Activated naive CD4-positive, alpha-beta T cell (primary cell): ENCODE measurements at places on chromosomes 12 and 14.

DNA sequence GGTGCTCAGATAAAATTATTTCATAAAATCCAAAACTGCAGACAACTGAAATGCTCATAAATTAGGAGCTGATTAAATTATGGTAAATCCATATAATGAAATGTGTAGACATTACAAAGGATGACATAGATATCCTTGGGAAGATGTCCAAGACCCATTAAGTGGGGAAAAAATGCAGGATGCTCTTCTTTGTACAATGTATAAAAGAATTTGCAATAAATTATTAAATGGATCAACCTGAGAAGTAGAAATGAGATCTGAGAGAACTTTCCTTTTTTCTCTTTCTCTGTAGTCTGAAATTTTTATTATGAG, 336.4 kb upstream of the E2F7 start:
- DNase-seq, result no peak

GRCh38 chr12:112304436-112304835, 77.8 kb downstream of the HECTD4 start:
- no peak for DNase-seq

- DNase-seq, result no peak
These were observed 37.3 kb downstream of the BAZ1A start for GRCh38 chr14:34837801-34838322.

- no peak for DNase-seq
These were observed 126.0 kb downstream of the NTF3 start for GRCh38 chr12:5557906-5558305.

DNA sequence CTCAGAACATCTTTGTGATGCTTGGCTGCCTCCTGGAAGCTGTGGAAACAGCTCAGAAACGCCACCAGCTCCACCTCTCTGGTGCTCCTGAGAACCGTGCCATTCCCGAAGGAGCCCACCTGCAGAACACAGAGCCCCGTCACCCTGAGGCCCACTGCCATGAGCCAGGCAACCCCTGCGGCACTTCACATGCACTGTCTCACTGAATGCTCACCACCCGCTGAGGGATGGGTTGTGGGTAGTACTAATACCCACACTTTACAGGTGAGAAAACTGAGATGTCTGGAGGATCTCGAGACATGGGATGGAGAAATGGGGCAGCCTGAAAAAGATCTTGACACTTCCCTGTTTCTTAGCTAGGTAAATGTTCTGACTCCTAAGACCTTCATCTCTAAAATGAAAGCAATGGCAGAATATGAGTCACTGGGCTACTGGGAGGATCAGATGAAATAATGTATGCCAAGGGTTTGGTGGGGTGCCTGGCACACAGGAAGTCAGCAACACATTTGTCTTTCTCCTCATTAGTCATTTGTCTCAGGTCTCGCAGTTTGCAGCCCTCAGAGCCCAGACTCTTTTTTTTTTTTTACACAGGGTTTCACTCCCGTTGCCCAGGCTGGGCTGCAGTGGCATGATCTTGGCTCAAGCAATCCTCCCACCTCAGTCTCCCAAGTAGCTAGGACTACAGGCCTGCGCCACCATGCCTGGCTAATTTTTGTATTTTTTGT, 5.3 kb downstream of the OASL start:
- DNase-seq, result peak; percentile 27

GRCh38 chr14:69626132-69626500, 14.7 kb downstream of the SUSD6 start:
- DNase-seq, result no peak
